ENCODE measurements at places on chromosomes 7 and 10. TPM values are rescaled to one million over a fixed set of nuclear protein-coding genes. Genes with fewer than 3 reads are reported as not detected.
A peak's percentile ranks its signal among the peaks of the same experiment; 100 is the strongest.

NCF1 gene
- not detected for total RNA-seq

DNA sequence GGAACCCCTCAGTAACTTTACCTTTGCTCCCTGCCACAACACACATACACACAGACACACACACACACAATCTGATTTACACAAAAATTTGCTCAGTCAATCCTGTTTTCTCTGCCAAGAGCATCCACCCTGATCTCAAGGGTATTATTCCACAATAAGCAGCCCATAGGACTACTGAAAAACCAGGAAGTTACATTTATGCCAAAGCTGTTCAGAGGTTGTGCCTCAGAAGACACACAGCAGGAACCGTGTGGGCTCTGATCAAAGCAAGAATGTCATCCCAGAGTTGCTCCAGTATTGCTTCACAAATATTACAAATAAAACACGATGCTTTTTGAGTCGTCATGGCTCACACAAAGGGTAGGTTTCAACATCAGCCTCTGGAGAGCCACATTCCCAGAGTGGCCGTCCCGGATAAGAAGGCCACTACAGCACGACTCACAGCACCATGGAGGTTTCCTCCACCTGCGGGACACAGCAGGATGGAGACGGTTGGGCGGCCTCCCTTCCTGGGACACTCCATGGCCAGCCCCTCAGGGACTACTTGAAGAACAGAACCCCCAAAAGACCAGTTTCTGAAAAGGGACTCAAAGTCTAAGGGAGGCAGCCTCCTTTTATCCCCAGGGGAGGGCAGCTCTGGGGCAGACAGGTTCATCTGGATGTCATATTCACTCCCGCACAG lies 1.6 kb downstream of the AIFM2 start:
- no peaks in the 10 kb centered on the region for H3K36me3 ChIP-seq
- peak overlapping the region; percentile 49 for H3K4me3 ChIP-seq
- DNase-seq = no peak
- H3K27ac ChIP-seq = no peak overlapping the region

ARHGEF35 gene
- 8.3 TPM for total RNA-seq

DNA sequence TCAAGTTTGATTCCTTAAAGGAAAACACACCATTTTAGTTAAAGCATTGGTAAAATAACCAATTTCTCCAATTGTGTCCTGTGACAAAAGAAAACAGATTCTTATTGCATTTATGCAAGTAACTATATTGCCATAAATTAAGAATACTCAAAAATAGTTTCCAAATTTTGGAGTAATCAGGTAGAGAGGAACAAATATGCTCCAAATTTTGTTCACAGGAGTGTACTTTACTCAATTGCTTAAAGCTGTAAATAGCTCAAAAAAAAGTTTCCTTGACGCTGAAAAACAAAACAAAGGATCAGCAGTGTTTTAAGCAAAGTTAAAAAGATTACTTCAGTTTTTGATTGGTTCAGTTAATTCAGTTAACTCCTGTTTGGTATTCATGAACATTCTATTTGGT lies 52.2 kb upstream of the INHBA start:
- no peak for DNase-seq
- H3K27me3 ChIP-seq = no peaks in the 10 kb centered on the region
- H3K27ac ChIP-seq = no peak overlapping the region
- no peak overlapping the region for H3K4me3 ChIP-seq

DNA sequence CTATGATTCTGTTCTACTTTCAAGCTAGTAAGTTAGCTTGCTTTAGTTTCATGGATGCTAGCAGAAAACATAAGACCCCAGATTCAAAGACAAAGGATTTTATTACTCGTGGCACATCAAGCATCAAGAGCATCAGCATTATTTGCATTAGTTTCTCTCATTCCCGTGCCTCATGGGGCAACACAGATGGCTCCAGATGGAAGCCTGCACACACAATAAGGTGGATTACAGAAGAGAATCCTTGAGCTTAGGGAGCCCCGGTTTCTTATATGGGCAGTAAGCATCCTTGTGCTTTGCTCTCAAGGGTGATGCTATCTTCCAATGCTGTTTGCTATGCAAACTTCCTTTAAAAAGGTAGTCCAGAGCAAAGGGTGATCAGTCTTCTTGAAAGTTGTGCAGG lies 10.7 kb upstream of the CAPZA2 start:
- H3K27me3 ChIP-seq = no peaks in the 10 kb centered on the region
- H3K27ac ChIP-seq = no peak overlapping the region
- DNase-seq = no peak
- H3K4me3 ChIP-seq = no peak overlapping the region
- H3K4me1 ChIP-seq = no peaks in the 10 kb centered on the region
- H3K36me3 ChIP-seq = no peaks in the 10 kb centered on the region

DNA sequence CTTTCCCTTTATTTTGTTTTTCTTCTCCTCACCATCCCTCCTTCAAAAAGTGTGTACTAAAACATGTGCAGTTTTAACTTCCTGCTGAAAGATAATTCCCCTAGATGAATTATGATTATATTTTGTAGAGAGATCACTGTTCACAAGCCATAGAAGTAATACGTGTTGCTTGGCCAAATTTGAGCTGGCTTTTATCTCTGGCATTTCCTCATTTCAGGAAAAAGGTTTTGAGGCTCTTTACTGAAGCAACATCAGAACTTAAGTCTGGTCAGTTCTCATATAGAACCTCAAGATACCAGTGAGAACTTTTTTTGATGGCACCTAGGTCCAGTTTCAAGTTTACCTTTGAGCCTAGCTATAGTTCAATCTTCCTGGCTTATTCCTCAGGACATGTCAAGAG lies 463.3 kb downstream of the INHBA start:
- H3K4me1 ChIP-seq = no peaks in the 10 kb centered on the region
- no peak overlapping the region for H3K4me3 ChIP-seq
- H3K27me3 ChIP-seq = no peaks in the 10 kb centered on the region
- DNase-seq = no peak
- no peaks in the 10 kb centered on the region for H3K36me3 ChIP-seq
- H3K27ac ChIP-seq = no peak overlapping the region

- peak overlapping the region; percentile 63 for H3K27ac ChIP-seq
- H3K4me1 ChIP-seq = peaks cover 25% of the 10 kb centered on the region
- H3K36me3 ChIP-seq = no peaks in the 10 kb centered on the region
- peak overlapping the region; percentile 51 for H3K4me3 ChIP-seq
- H3K27me3 ChIP-seq = no peaks in the 10 kb centered on the region
Observed at GRCh38 chr10:101829561-101830315, 11.5 kb upstream of the OGA start.

UPK3B gene
- total RNA-seq = 2.7 TPM

FAM25C gene
- not detected for total RNA-seq

- H3K27me3 ChIP-seq = no peaks in the 10 kb centered on the region
- H3K4me1 ChIP-seq = no peaks in the 10 kb centered on the region
- no peak overlapping the region for H3K27ac ChIP-seq
- DNase-seq = no peak
Observed at GRCh38 chr7:26735976-26736600, 128.3 kb downstream of the SKAP2 start.

DNA sequence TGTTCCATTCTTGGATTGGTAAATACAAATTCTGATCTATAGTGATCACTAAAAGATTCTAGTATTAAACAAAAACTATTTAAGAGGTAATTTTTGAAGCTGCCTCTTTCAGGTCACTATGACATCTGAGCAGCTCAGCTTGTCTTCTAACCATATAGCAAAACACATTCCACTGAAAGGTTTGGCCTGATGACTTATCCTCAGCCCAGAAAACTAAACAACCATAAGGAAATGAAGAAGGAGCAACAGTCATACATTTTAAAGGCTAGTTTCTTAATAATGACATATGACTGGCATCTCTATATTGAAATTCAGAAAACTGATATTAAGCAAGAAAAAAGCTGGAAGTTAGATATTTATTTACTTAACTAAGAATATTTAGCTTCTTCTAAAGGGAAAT lies 24.6 kb downstream of the NT5C2 start:
- peaks cover 5% of the 10 kb centered on the region for H3K4me1 ChIP-seq
- H3K36me3 ChIP-seq = peaks cover 20% of the 10 kb centered on the region
- H3K4me3 ChIP-seq = no peak overlapping the region

DNA sequence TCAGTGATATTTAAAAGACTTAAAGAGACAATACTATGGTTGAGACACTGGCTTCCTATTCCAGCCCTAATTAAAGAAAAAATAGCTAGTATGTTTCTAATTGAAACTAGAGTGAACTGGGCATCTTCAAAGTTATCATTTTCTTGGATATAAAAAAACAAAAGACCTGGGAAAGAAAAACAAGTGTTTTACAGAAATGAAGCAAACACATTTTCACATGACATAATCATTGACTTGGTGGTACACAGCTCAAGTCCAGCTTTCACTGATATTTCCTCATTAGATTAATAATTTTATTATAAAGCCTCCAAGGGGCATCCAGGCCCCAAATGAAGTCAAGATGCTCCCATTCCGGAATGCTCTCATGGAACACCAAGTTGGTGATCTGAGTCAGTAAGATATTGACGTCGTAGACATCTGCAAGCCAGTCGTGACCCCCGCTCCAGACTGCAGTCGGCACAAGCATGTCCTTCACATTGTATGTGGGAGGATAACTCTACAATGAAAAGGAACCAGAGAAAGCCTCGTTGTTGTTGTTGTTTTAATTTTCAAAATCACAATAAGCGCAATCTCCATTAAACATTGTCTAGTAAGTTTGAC lies 7.5 kb upstream of the CH25H start:
- H3K4me1 ChIP-seq = peaks cover 6% of the 10 kb centered on the region
- H3K27me3 ChIP-seq = no peaks in the 10 kb centered on the region
- no peak for DNase-seq
- no peak overlapping the region for H3K4me3 ChIP-seq
- no peaks in the 10 kb centered on the region for H3K36me3 ChIP-seq
- no peak overlapping the region for H3K27ac ChIP-seq

DNA sequence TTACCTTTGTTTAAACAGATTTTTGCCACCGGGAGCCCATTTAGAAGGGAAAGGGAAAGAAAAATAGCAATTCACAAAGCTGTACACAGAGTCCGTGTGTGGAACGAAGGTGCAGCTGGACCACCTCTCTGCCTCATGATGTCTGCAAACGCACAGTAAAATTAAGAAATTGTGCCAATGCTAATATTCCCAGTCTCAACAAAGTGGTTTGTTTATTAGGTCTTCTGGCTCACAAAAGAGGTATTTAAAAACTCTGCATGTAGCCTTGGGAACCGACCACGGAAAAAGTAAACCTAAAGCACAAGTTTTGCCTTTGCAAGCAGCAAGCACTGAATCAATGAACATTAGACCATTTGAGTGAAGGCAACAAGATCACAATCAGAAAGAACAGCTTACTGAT lies 57.7 kb downstream of the CREB3L2 start:
- H3K27ac ChIP-seq = no peak overlapping the region
- no peak overlapping the region for H3K4me3 ChIP-seq
- H3K36me3 ChIP-seq = no peaks in the 10 kb centered on the region
- peaks cover 26% of the 10 kb centered on the region for H3K4me1 ChIP-seq
- H3K27me3 ChIP-seq = no peaks in the 10 kb centered on the region
- no peak for DNase-seq

FLNC gene
- total RNA-seq = 31.9 TPM

GRCh38 chr7:7908622-7909145 lies 59.9 kb upstream of the GLCCI1 start:
- H3K27me3 ChIP-seq = no peaks in the 10 kb centered on the region
- DNase-seq = no peak
- H3K36me3 ChIP-seq = no peaks in the 10 kb centered on the region
- H3K4me3 ChIP-seq = no peak overlapping the region
- H3K27ac ChIP-seq = no peak overlapping the region
- H3K4me1 ChIP-seq = no peaks in the 10 kb centered on the region

All from vagina (tissue), 2 donors.